ENCODE measurements at places on chromosomes 3 and 15. TPM values are rescaled to one million over a fixed set of nuclear protein-coding genes. Genes with fewer than 3 reads are reported as not detected.

DNA sequence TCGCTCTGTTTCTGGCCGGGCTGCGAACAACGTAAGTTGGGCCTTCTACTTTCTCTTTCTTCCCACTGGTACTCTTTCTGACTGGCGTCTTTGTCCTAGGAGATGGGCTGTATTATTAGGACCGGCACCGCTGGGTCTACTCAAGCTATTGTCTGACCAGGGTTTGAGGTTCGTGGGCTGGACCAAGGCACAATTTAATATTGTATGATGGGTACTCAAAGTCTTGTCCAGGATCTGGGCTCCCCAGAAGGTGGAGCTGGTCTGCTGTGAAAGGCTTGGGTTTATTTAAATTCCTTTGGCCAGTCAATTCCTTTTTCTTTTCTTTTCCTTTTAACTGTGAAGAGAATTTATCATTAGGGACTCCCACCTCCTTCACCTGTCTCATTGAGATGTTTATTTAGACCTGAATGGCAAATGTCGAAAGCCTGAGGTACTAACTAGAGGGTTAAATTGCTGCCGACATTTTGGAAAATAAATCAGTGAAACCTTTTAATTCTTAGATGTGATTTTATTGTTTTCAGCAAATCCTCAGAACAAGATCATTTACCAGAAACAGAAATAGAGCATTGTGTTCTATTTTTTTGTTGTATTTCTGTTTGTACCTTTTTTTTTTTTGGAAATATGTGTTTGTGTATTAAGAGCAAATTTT is 410 bp downstream of the LRRC49 start:
- H3K27ac ChIP-seq = peak overlapping the region; percentile 82
- peaks cover 7% of the 10 kb centered on the region for H3K4me1 ChIP-seq
- H3K4me3 ChIP-seq = peak overlapping the region; percentile 73
- no peak for DNase-seq
- no peaks in the 10 kb centered on the region for H3K36me3 ChIP-seq

Gene AP3B2
- 0.62 TPM for total RNA-seq

DNA sequence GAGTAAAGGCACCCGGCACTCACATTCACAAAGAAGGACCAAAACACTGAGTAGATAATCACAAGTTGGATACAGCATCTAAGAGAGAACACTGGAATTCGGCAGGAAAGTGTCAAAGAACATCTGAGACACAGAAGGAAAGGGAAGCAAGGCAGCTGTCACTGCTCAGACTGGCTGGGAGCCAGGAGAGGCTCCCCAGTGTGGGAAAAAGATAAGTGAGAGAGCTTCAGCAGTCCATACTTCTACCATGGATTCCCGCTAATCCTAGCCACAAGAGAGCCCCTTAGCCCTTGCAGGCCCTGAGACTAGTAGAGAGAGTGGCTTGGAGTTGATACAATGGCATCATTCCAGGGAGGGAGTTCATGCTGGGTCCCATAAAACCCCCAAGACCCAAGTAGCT is 36.7 kb upstream of the CP start:
- DNase-seq = no peak
- no peaks in the 10 kb centered on the region for H3K27me3 ChIP-seq
- no peak overlapping the region for H3K27ac ChIP-seq
- no peak overlapping the region for H3K4me3 ChIP-seq
- H3K36me3 ChIP-seq = no peaks in the 10 kb centered on the region

Gene SLC2A2
- not detected for total RNA-seq

DNA sequence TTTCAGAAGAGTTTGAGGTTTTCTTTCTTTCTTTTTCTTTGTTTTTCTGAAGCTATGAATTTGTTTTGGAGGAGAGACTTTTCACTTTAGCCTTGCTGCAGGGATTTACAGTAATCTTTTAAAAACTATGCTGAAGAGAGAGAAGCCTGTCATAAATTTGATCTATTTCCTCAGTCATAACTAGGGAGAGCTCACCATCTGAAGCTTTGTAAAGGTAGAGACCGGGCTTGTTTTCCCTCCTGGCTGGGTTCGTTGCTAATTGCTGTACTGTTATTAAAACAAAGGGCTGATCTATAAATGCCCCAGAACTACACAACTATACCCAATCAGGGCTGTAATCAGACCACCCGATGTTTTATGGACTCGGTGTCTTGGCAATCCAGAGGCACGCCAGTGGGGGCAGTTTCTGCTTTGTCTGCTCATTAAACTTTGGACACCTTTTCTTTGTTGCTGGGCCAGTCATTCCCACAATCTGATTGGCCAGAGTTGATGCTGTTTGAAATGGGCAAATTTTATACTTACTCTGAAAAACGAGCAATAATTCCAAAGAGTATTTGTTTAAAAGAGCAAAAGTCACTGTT is 164.3 kb downstream of the CACNA1D start:
- H3K36me3 ChIP-seq = no peaks in the 10 kb centered on the region
- no peaks in the 10 kb centered on the region for H3K27me3 ChIP-seq
- H3K27ac ChIP-seq = no peak overlapping the region
- no peak for DNase-seq
- no peaks in the 10 kb centered on the region for H3K4me1 ChIP-seq

Gene KBTBD12
- total RNA-seq = not detected

GRCh38 chr3:177597311-177598096 is 400.2 kb upstream of the TBL1XR1 start:
- H3K4me1 ChIP-seq = peaks cover 99% of the 10 kb centered on the region
- H3K27ac ChIP-seq = peak overlapping the region; percentile 87
- H3K4me3 ChIP-seq = peak overlapping the region; percentile 39
- DNase-seq = no peak

Gene APBA2
- 9.9 TPM for total RNA-seq

Gene GUCA1C
- not detected for total RNA-seq

DNA sequence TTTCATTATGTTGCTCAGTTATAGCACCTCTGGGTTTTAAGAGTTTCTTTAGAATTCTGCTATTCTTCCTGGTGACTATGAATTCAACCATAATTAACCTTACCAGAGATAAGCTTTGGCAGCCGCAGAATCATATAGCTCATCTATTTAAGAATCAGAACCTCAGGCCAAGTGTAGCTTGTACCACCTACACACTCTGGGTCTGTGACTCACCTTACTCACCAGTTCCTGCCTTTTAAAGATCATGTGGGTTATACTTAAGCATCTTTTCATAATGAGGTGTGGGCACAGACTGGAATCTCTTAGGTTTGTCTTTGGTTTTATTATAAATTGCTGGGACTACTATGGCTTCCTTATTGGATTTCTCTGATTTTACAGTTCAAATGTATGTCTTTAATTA is 21.9 kb downstream of the CDV3 start:
- no peak overlapping the region for H3K4me3 ChIP-seq
- H3K27me3 ChIP-seq = no peaks in the 10 kb centered on the region
- DNase-seq = no peak
- peaks cover 8% of the 10 kb centered on the region for H3K4me1 ChIP-seq

Gene IL5RA
- not detected for total RNA-seq

DNA sequence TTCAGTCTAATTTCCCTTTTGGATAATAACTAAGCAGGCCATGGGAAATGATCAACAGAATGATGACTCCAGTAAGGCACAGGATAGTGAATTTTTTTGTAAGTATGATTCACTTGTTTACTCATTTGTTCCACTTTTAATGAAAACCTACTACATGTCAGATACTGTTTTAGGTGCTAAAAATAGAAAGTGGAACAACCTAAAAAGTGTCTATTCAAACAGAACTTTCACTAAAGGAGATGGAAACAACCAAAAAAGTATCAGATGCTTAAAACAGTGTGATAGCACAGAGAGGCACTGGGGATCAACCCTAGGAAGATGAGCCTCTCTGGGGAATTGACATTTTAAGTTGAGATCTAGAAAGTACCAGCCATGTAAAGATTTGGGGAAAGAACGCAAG is 11.1 kb downstream of the RYK start:
- H3K36me3 ChIP-seq = no peaks in the 10 kb centered on the region
- H3K4me1 ChIP-seq = peaks cover 24% of the 10 kb centered on the region
- H3K4me3 ChIP-seq = no peak overlapping the region
- no peak for DNase-seq
- peak overlapping the region; percentile 50 for H3K27ac ChIP-seq

Gene GRAMD2A
- total RNA-seq = 8.0 TPM

GRCh38 chr15:34621675-34622074 is 38.2 kb upstream of the GOLGA8B start:
- no peaks in the 10 kb centered on the region for H3K36me3 ChIP-seq
- H3K4me3 ChIP-seq = no peak overlapping the region
- no peak for DNase-seq
- peaks cover 24% of the 10 kb centered on the region for H3K27me3 ChIP-seq

Gene C2CD4A
- 0.19 TPM for total RNA-seq

Gene CASR
- not detected for total RNA-seq

Gene FOXL2NB
- 1.1 TPM for total RNA-seq

- H3K36me3 ChIP-seq = no peaks in the 10 kb centered on the region
- no peak for DNase-seq
- no peak overlapping the region for H3K4me3 ChIP-seq
- H3K4me1 ChIP-seq = peaks cover 5% of the 10 kb centered on the region
- no peaks in the 10 kb centered on the region for H3K27me3 ChIP-seq
Measured at GRCh38 chr3:128935922-128936321, 56.5 kb downstream of the ACAD9 start.

- no peaks in the 10 kb centered on the region for H3K36me3 ChIP-seq
- peaks cover 8% of the 10 kb centered on the region for H3K4me1 ChIP-seq
- no peak for DNase-seq
- H3K4me3 ChIP-seq = no peak overlapping the region
- H3K27ac ChIP-seq = no peak overlapping the region
- H3K27me3 ChIP-seq = no peaks in the 10 kb centered on the region
Measured at GRCh38 chr3:133295199-133295901, 104.5 kb upstream of the BFSP2 start.

Gene C3orf62
- total RNA-seq = 2.7 TPM

DNA sequence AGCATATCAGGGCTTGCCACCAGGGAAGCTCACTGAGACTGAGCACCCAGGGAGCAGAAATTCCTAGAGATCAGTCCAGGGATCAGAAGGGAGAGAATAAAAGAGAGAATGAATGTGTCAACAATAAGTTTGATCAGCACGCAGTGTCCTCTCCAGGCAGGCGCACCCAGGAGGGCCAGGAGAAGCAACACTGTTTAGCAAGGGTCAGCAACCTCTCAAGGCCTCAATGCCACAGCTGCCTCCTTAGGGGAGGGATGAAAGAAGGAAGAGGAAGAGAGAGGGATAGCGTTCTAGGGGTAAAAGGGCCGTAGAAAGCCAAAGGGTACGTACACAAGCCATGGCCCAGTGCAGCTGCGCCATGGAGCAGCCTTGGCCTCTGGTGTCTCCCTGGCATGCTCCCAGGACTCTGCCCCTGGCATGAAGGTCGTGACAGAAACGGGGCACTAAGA is 399.8 kb downstream of the SHQ1 start:
- H3K27me3 ChIP-seq = no peaks in the 10 kb centered on the region
- H3K27ac ChIP-seq = no peak overlapping the region
- H3K4me1 ChIP-seq = no peaks in the 10 kb centered on the region
- DNase-seq = no peak

DNA sequence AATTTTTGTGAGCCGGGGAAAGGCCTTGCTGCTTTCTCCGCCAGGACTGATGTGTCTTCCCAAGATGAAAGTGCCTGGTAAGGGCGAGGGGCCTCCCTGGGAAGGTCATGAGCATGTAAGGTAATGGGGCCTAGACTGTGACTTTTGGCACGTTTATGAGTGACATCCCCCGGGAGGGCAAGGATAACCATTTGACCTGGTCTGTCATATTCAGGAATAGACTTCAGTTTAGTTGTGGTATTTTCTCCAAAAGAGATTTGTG is 631 bp upstream of the CNBP start:
- DNase-seq = no peak
- peak overlapping the region; percentile 84 for H3K4me3 ChIP-seq
- H3K27me3 ChIP-seq = no peaks in the 10 kb centered on the region
- H3K36me3 ChIP-seq = no peaks in the 10 kb centered on the region

Gene WDR53
- total RNA-seq = 2.5 TPM

GRCh38 chr3:4151859-4152258 is 151.3 kb upstream of the SETMAR start:
- H3K36me3 ChIP-seq = no peaks in the 10 kb centered on the region
- H3K4me1 ChIP-seq = no peaks in the 10 kb centered on the region
- DNase-seq = no peak
- H3K27ac ChIP-seq = no peak overlapping the region

GRCh38 chr15:71899674-71900073 is 89.3 kb downstream of the NR2E3 start:
- no peak overlapping the region for H3K4me3 ChIP-seq
- no peak overlapping the region for H3K27ac ChIP-seq

DNA sequence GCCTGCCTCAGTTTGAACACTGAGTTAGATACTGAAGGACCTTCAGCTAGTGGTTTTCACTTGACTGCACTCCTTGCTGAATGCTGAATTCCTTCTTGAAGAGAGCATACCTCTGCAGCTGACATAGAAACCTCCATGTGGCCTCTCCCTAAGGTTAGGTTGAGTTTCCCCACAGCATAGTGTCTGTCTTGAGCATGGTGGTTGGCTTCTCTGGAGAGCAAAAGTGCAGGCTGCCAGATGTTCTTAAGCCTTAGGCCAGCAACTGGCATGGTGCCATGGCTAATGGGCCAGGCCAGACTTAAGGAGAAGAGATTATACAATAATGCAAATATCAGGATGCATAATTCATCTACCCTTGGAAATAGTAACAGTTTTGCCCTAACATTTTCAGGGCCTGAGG is 545.6 kb upstream of the ZNF385D start:
- H3K36me3 ChIP-seq = no peaks in the 10 kb centered on the region
- H3K4me1 ChIP-seq = no peaks in the 10 kb centered on the region
- DNase-seq = no peak
- H3K4me3 ChIP-seq = no peak overlapping the region
- H3K27ac ChIP-seq = no peak overlapping the region
- no peaks in the 10 kb centered on the region for H3K27me3 ChIP-seq

DNA sequence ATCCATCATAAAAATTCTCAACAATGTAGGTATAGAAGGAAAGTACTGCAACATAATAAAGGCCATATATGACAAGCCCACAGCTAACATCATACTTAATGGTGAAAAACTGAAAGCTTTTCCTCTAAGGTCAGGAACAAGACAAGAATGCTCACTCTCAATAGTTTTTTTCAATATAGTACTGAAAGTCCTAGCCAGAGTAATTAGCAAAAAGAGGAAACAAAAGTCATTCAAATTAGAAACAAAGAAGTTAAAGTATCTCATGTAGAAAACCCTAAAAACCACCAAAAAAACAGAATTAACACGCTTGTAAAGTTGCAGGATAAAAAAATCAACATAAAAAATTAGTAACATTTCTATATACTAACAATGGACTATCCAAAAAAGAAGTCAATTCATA is 61.8 kb downstream of the MYH15 start:
- H3K4me1 ChIP-seq = no peaks in the 10 kb centered on the region
- no peak for DNase-seq

Gene CSTA
- total RNA-seq = 2,581 TPM

Measured in esophagus squamous epithelium (tissue), 5 donors.